ELF-1 (cell line): ENCODE measurements at places on chromosomes 16 and 17.

DNA sequence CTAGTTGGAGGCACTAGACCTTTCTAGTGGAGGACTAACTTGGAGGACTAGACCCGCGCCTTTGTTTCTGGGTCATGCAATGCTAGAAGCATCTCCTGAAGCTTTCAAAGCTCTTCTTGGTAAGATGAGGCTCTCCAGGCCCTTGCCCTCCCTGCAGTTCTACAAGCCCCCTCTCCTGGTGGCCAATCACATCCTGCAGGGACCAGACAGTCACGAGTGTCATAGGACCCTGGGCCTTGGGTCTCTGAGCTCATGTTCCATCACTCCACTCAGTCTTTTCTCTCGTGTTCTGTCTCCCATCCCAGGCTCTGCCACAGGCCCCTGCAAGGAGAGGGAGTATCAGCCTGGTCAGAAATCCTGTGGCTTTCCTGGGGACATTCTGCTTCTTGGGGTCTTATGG lies 119.6 kb downstream of the CYLD start:
- DNase-seq, result no peak

DNA sequence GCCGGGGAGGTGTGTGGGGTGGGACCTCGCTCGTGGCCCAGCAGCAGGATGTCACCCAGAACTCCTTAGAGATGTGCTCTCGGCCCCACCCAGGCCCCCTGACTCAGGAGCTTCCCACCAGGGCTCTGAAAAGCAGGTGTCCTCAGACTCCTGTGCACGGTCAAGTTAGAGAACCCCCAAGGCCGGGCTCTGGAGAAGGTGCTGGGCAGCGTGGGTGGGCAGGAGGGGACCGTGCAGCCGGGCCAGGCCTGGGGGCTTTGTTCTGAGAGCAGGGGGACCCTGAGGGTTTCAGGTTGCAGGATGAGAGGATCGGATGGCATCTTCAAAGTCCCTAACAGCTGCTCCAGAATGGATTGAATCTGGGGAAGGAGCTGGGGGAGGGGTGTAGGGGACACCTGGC lies 164.4 kb upstream of the CIBAR2 start:
- DNase-seq, result no peak

GRCh38 chr17:75720656-75721462 lies at the start of gene ITGB4:
Gene ITGB4 (plus strand): TSS chr17:75721459. CDS start chr17:75724704, 3,245 bp downstream.
- DNase-seq, result peak; percentile 44

DNA sequence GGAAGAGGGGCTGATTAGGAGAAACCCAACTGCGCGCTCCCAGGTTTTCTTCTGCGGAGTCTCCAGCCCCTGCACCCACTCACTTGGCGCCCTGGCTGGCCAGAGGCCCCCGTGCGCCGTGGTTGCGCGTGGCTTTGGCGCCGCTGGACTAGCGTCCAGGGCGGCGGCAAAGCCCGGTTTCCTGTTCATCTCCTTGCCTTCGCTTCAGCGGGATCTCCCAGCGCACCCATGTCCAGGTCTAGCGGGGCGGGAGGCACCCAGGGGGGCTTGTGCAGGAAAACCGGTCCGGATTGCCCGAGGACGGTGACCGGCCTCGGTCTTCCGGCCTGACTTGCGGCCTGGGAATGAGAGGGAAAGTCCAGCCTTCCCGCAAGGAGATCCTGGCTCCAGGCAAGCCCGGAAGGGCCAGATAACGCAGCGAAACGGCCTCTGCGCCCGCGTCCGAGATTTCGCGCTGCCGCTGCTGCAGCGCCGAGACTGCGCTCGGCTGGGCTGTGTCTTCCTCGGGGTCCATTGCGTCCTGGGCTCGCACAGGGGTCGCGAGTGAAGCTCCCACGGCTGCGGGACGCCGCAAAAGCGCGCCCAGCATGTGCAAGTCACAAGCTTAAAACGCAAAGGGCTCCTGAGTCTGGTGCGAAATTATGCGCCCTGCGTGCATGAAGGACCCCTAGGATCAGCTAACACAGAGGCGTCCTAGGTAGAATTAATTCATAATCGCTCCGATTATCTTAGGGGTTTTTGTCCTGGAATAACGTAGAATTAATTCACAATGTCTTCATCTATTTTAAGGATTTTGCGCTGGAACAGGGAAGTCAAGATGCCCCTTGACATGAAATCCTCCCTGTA lies 5.7 kb downstream of the FOXF1 start:
- DNase-seq, result peak; percentile 66

DNA sequence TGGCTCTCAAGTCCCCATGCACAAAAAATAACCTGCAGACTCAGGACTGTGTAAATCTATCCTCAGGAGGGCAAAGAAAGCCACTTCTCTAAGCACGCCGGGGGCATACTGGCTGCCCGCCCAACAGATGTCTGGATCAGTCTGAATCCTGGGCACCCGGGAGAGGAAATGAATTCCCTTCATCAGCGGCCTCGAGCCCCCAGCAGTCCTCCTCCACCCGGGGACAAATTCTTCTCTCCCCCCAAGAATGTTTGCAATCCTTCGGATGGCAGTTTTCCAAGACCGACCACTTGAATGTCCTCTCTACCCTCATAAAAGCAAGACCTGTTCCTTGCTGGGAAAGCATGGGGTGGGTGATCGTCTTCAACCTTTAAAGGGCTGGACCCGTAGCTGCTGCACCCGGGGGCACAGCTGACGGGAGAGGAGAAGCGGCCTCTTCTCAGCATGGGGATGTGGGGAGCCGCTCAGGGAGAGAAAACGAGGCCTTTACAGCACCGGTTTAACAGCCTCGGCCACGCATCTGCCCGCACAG lies 9.4 kb upstream of the MAP2K3 start:
- DNase-seq, result no peak

- no peak for DNase-seq
Measured at GRCh38 chr16:1731073-1731472, 25.1 kb downstream of the MAPK8IP3 start.

DNA sequence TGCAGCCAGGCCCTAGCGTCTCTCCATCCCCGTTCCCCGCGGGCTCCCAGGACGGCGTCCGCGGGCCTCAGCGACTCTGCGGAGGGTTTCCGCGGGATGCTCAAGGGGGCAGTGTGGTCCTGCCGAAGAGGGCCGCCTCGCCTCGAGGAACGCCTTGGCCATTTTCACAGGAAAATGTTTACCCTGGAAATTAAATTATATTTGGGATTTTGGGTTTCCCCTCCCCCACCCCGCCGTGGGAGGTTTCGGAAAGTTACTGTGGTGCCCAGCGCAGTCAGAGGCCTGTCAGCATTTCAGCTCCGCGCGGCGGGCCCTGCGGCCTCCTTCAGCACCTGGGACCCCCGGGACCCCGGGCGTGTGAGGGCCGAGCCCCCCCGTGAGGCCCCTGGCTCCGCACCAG lies 94.5 kb downstream of the PCTP start:
- peak; percentile 72 for DNase-seq

- no peak for DNase-seq
Measured at GRCh38 chr17:8091033-8091687, 3.6 kb upstream of the ALOX12B start.

GRCh38 chr16:50265260-50265659 lies 1.1 kb upstream of the ADCY7 start:
- no peak for DNase-seq

DNA sequence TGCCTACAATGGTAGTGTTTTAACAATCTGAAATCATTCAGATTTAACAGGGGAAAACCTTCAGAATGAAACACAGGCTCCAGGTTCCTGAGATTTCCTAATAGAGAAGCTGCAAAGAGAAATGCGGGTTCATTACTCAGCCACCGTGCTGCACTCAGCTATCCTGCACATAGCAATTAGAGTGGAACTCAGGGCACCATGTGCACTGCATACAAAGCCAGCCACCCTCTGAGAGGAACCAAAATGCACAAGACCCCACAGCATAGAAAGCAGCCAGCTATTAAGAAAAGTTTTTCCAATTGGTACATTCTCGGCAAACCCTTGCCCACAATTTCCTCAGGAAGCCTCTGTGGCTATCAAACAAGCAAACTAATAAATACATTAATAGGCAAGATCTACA lies 37.4 kb downstream of the TOM1L2 start:
- no peak for DNase-seq

- peak; percentile 76 for DNase-seq
Measured at GRCh38 chr16:74026373-74027281, 270.0 kb upstream of the PSMD7 start.

DNA sequence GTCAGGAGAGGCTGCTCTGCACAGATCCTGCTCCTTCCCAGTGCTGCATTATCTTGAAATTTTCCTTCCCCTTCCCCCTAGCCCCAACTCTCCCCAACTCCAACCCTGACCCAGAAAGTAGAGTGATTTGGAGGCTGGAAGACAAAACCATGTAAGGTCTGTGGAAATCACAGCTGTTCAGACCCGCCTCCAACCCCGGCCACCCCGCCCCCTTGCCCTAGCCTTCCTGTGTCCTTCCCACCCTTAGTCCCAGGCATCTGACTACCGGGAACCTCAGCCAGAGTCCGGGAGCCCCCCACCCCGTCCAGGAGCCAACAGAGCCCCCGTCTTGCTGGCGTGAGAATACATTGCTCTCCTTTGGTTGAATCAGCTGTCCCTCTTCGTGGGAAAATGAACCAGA lies at the start of gene AOC3:
AOC3 (plus strand) TSS at position 246 of the 400 bp plus-strand sequence; CDS start at position 391, 145 bp downstream.
- no peak for DNase-seq

DNA sequence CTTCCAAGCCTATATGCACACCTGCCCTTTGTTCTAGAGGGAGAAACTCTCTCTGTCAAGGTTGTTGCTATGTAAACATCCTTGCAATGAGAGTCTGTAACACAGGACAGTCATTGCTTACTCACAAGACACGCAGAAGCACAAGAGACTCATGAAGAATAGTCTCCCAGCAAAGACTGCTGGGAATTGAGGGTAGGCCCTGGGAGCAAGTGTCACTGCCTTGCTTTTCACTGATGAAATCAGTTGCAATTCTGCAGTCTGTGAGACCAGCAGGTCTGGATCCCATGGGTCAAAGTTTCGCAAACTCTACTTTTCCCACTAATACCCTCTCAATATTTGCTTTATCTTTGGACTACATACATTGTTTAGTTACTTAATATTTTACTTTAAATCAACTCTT lies 177.4 kb downstream of the FTO start:
- no peak for DNase-seq

DNA sequence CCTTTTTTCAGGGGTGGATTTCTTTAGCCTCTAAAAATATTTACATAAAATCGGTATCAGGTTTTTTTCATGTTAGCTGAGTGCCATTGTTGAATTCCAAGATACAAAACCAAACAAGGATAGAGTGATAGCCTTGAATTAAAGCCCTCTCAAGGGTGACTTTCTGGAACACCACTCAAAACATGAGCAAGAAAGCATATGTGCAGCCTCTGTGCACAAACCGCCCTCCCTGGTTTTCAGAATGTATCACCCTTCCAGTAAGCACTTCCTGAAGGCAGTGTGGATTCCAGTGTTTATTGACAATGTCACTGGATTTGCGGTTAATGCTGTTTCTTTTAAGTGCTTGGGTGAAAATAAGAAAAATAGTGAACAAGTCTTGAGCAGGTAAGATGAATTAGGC lies 597.7 kb downstream of the TMEM114 start:
- DNase-seq, result no peak

DNA sequence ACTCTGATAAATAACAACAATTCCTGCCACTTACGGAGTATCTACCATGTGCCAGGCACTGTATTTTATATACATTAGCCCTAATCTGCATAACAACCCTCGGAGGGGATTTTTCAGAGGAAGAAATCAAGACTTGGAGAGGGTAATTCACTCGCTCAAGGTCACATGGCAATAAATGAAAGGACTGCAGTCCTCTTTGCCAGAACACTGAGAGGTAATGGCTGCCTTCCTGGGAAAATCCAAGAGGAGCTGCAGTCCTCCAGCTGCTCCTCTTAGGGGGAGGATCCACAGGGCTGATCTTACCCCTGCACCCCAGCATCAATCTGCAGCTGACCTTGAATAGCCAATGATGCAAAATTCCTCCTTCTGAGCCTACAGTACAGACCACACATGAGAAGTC lies 114.1 kb upstream of the RPL38 start:
- no peak for DNase-seq
